Activated CD8-positive, alpha-beta T cell treated with anti-CD3 and anti-CD28 coated beads, Interleukin-2, amount 10 ng/mL, durations not matched to agents 7 days and 5 days (primary cell): ENCODE measurements at places on chromosomes 4 and X. TPM values are rescaled to one million over a fixed set of nuclear protein-coding genes. Genes with fewer than 3 reads are reported as not detected.

DNA sequence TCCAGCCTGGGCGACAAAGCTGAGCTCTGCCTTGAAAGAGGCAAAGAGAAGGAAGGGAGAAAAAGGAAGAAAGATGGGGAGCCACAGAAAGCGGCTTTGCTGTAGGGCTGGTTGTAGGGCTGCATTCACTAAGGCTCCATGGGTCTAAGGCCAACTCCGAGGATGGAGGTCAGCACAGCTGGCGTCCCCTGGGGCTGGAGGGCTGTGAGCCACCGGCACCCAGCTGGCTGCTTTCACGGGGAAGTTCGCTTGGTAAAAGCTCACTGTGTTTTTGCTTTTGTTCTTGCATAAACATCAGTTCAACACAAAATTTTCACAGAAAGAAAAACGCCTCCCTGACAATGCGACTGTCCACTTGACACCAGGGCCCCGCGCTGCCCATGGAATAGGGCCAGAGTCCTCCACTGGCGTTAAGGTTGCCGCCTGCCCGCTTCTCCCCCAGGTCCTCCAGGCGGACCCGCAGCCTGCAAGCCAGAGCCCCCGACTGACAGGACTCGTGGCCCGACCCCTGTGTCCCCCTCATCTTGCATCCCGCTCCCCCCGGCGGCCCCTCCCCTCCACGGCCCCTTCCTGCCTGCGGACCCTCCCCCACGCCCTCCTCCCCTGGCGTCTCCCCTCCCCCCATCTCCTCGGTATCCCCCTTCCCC, 1.1 kb downstream of the RNF212 start:
- peak; percentile 13 for DNase-seq

SCARB2 gene
- total RNA-seq = 10.7 TPM

DNA sequence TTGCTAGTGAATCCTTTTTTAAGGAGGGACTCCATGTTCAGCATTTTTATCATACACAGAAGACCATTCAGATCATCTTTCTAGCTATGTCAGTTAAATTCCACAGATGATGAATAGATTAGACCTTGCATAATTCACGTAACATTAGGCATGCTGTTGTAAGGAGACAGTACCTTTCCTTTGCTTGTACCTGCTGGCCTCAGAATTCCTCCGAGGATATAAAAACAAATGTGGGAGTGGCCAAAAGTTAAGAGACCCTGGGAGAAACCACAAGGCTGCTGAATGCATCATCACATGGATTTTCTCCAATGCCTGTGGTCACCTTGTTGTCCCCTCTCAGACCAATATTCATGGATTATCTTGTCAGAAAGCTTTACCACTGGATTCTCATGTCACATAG, 201.4 kb downstream of the MAGEB17 start:
- no peak for DNase-seq

DNA sequence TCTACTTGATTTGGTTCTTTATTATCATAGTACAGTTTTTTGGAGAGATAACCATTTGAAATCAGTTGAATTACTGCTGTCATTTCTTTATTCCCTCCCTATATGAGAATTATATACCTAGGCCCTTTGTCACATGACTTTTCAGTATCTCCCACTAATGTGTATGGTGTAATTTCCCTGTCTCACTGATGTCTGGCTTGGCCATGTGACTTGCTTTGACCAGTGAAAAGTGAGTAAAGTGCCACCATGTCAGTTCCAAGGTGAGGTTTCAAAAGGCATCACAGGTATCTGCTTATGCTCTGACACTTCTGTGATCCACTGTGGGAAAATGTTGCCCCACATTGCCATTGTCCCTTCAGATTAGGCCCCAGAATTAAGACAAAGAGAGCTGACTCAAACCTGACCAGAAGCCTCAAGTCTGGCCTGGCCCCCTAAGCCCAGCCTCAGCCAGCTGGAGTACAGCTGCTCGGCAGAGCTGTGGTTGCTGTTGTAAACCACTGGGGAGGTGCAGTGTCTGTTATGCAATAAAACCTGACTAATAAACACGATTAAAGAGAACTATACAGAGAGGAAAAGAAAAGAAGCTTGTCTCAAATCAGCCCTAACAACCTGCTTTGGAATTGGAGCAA, 27.5 kb downstream of the SETD7 start:
- no peak for DNase-seq

ERAS gene
- not detected for total RNA-seq

DNA sequence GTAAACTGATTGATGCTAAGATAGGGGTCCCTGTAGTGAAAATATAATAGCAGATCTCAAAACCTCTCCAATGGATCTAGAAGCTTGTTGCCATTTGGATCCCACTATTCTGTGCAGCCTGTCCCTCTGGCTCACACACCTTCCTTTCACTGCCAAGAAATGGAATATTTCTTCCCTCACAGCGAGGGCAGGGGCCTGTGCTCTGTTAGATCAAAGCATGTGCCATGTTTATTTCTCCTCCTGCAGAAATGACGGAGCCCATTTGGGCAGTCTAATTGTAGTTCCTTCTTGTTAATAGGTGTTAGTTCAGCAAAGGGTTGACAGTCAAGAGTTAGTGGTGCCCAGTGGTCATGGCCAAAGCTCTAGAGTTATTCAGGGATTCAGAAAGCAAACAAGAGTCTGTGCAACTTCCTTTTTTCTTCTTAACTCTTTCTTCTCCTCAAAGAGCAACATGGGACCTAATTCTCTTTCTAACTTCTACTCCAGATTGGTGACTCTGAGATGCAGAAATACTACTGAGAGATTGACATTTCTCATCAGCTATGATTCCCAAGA, 106.8 kb downstream of the STOX2 start:
- DNase-seq = no peak

TRIM60 gene
- total RNA-seq = not detected

RGN gene
- total RNA-seq = not detected

ZNF275 gene
- 20.8 TPM for total RNA-seq

GAGE12F gene
- not detected for total RNA-seq

- DNase-seq = no peak
Observed at GRCh38 chr4:122710434-122711308, 21.8 kb upstream of the BBS12 start.

LDOC1 gene
- 4.2 TPM for total RNA-seq

GRCh38 chrX:48897157-48897624, 377 bp downstream of the TIMM17B start:
- DNase-seq = peak; percentile 65

CD40LG gene
- 5.1 TPM for total RNA-seq

DNA sequence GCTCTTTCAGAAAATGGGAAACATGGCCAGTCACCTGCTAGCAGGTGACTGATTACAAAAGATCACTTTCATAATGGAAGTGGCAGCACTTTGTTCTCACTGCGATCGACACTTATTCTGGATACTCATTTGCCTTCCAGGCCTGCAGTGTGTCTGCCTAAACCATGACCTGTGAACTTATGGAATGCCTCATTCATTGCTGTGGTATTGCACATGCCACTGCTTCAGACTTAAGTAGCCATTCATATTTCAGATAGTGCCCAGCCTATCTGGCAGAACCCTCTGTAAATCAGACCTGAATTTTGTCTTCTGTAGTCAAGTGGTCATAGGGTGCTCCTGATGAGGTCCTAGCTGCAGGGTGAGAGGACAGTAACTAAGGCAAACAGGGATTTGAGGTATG, 23.3 kb upstream of the MGST2 start:
- DNase-seq = no peak

DNA sequence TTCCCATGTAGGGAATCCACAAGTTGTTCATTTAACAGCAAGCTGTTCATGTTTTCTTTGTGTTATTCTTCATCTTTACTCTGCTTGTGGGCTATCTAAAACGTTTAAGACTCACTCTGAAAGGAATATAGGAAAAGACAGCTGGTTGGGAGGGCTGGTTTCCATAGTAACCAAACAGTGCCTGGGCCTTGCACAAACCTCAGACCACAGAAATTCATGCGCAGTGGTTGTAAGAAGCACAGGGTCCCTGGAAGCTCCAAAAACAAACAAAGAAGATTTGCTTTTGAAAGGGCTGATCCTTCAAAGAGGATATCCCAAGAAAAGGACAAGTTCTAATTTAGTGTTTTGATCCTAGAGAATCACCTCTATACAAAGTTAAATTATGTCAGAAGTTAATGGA, 7.8 kb downstream of the SERTM2 start:
- DNase-seq = no peak

STS gene
- 2.1 TPM for total RNA-seq

CXCL11 gene
- not detected for total RNA-seq

DNA sequence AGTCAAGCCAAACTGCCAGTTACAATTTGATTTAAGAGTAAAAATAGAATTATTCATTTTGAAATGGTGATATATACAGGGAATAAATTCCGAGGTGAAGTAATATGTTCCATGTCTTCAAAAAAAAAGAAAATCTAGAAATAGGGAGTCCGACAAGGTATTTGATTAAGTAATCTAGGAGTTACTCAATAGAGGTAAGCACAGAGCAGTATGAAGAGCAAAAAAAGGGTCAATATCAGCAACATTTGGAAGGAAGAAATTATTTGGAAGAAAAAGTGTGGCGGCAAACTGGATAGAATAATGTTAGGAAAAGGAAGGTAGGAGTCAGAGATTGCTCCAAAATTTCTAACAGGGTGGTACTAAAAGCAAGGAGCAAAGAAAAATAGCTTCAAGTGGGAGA, 113.7 kb upstream of the BMP3 start:
- no peak for DNase-seq

TMPRSS11A gene
- not detected for total RNA-seq

DNA sequence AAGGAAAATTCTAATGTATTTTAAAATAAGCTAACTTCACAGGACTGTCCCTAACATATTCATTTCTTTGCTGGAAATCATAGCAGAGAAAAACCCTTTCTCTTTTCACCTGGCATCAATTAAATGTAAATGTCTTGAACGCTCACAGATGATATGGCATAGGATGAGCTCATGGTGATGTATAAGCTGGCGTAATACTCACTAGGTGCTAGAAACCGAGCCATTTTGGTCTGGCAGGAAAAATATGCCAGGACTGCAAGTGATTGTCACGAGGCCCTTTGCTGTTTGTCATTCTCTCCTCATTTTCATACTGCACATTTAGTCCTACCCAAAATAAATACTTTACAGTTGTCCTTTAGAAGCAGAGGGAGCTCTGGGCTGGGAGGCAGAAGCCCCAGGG, 222.7 kb upstream of the LNX1 start:
- no peak for DNase-seq

HGFAC gene
- total RNA-seq = not detected

- DNase-seq = no peak
Observed at GRCh38 chrX:56853436-56853835, 124.4 kb downstream of the NBDY start.

- DNase-seq = no peak
Observed at GRCh38 chr4:173910891-173911290, 372.6 kb downstream of the FBXO8 start.

S100P gene
- total RNA-seq = 8.3 TPM

RAB39B gene
- total RNA-seq = 7.2 TPM

DNA sequence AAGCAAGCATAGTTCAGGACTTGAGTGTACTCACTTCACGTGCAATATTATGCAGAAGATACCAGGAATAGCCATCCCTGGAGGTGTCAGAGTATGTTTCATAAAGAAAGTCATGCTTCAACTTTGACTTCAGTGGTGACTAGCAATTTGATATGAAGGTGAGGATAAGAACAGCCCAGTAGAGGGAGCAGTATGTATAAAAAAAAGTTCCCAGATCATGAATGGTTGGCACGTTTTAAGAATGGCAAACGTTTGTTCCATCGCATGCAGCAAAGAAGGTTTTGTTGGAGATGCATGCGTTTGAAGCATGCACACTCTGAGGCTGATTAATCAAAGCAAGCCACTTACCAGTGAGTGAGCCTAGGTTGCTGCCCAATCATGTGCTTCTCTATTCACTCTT, 33.5 kb upstream of the SLITRK4 start:
- no peak for DNase-seq

GRCh38 chr4:75698162-75698962, 25.2 kb upstream of the G3BP2 start:
- peak; percentile 54 for DNase-seq

DAPP1 gene
- 17.5 TPM for total RNA-seq

DNA sequence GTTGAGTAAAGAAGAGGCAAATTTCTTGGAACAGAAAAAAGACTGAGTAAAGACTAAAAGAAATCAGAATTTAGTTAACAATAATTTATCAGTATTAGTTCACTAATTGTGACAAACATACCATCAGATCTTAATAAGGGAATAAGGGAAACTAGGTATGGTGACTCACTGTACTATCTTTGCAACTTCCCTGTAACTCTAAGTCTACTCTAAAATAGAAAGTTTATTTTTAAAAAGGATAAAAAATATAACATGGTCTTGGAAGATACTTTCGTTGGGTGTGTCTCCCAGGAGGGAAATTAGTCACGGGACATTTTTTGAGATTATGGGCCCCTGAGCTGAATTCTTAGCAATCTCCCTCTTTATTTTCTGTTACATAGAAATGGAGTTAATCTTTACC, 97.3 kb downstream of the EMCN start:
- DNase-seq = no peak

- DNase-seq = no peak
Observed at GRCh38 chrX:118644378-118644777, 83.0 kb upstream of the IL13RA1 start.

AKAP14 gene
- total RNA-seq = not detected

DNA sequence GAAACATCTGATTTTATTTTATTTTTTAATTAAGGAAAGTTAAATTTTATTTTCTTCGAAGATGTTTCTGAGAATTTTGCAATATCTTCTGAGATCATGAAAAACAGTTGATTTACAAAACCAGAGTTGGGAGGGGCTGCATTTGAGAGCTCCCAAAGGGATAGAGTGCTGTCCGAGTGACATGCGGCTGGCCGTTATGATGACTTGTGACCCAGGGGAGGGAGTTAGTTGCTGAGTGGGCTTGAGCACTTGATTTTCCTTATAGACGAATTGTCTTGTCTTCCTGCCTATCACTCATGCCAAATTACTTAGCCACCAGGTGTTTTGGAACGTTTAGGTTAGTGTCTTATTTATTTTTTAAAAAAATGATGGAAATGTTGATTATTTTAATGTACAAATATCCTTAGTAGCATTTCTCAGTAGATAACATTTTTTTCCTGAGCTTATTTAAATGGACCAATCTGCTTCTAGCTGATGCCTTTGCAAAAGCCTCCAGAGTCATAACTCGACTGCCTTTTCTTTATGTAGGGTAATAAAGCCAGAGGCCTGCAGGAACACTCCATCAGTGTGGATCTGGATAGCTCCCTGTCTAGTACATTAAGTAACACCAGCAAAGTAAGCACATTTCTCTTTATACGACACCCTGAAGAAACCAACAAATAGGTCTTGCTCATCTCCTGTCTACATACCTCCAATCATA, 85.2 kb downstream of the PTTG2 start:
- no peak for DNase-seq

GRCh38 chr4:78014889-78015886, 41.9 kb upstream of the FRAS1 start:
- no peak for DNase-seq

GRCh38 chrX:41067721-41068120, 17.5 kb upstream of the USP9X start:
- DNase-seq = no peak

- no peak for DNase-seq
Observed at GRCh38 chr4:184575306-184575705, 73.9 kb downstream of the CASP3 start.
